ENCODE measurements at places on chromosomes 3 and 15.

DNA sequence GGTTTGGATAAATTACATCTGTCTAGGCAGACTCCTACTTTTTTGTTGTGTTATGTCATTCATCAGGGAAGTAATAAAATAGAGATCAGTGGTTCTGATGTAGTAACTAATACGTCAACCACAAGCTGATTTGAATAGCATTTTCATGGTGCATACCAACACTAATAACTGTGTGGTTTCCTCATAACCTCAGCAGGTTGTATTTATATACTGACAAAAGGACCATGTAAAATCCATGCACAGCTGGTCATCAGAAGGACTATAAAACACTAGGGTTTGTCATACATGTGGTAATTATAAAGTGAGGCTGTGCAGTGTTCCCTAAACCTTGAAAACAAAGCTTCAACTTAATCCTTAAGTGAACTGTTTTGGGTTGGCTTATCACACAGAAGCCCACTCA, 216.8 kb upstream of the RBMS3 start:
- peak; percentile 78 for DNase-seq

- DNase-seq = no peak
Measured at GRCh38 chr15:81229586-81229985, 32.9 kb downstream of the IL16 start.

DNA sequence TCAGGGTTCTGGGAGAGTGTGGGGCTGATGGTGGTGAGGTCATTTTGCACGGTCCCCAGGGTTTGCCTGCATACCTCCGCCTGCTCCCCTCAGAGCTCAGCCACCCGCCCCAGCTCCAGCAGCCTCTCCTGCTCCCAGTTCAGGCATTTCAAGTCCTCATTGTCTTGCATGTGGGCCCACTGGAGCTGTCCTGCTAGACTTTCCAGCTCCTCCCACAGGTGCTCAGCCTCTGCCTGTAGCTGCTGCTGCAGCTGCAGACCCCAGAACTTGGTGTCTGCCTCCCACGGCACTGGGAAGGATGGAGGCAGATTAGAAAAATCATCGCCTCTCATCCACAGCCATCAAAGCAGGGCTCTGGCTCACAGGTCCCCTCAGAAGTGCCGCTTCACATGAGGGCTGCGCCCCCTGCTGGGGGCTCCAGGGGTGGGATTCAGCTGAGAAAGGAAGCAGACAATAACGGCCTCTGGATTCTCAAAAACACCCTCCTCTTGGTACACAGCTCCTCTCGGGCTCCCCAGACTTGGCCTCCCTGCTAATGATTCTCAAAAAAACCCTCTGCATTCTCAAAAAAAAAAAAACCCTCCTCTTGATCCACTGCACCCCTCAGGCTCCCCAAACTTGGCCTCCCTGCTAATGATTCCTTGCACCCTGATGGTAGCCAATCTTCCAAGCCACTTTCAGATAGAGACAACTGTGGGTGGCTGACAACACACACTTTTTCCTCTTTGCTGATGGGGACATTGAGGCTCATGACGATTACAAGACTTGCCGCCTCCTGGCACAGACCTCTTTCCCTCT, 89.3 kb upstream of the C2CD4B start:
- peak; percentile 84 for DNase-seq

- DNase-seq = no peak
Measured at GRCh38 chr15:66679061-66679656, 22.9 kb upstream of the SMAD6 start.

GRCh38 chr3:120604784-120605183, 8.6 kb downstream of the NDUFB4 start:
- DNase-seq = no peak

DNA sequence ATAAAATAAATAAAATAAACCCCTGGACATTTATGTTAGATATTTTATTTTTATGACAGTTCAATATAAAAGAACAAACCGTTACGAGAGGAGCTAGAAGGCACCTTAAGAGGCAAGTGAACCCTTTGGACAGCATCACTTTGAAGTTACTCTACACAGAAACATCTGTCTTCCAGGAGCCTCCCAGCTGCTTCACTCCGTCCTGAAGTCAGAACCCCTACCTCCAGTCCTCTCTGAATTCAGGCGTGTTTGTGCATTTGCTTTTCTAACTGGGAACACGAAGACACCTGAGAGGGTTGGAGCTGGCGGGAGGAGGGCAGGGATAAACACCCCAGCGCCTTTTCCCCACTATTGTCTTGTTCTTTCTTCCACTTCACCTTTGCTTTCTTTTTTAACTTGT, 46.2 kb downstream of the CMTM7 start:
- DNase-seq = no peak

GRCh38 chr15:42490291-42490670, 660 bp downstream of the ZNF106 start:
- peak; percentile 11 for DNase-seq

DNA sequence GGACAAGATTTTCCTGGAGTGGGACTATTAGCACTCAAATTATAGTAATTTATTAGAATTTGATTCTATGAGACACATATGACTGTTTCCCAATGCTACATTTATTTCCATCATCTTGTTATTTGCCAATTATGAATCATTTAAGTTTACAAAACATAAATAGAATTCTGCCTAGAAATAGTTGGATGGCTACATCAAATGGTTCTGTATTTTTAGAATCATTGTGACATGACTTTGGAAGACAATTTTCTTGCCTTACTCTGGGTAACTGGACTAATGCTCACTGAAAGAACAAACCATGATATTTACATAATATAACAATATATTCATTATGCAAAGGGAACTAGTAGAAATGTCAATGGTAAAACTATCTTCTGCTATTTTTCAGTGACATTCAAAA, 173.5 kb downstream of the ZIC1 start:
- no peak for DNase-seq

DNA sequence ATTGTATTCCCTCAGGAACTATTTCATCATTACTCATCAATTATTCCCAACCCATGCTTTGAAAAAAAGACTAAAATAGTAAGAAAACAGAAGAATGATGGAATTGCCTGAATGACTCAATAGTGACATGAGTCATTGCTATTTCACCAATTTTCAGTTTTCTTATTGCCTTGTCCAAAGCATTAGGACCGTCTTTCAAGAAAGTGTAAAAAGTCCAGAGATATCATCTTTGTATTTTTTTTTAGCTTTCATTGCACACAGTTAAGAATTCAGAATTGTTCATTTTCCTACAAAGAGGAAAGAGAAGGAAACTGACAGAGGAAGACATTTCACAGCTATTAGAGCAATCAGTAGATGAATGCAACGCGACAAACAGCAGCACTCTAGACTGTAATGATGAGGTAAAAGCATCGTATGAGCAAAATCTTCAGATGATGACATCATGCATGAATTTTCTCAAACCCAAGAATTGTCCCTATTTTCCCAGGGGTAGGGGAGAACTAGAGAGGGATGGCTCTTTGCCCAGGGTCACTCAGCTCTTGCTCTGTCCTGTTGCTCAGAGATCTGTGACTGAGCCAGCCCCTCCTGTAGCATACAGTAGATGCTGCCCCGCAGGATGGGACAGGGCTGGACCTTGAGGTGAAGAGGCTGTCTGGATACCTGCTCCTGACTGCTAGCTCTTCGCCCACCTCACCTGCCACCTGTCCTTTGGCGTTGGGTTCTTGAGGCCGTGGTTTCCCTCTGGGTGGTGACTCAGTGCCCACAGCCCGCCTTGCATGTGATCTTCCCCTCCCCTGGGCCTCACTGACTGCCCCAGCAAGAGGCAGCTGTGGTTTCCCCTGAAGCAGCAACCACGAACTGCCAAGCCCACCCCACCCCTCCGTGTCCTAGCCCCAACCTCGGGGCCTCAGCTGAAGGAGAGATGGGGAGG, 84.8 kb downstream of the PPCDC start:
- DNase-seq = peak; percentile 45

DNA sequence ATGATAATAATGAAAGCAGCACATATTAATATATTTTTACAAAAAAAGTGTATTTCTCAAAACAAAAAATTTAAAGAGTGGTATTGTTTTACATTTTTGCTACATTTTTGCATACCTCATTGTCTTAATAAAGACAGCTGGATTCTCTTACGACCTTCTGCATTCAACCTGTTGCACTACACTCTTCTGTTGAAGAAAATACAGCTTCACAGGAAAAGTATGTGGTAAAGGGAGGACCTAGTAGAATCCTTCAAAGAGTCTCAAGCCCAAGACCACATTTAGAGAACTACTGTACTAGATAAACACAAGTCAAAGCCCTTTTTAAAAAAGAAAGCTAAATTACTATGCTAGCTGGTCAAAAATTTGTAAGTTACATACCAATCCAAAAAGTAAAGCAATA, 7.9 kb downstream of the ZNF280D start:
- no peak for DNase-seq

DNA sequence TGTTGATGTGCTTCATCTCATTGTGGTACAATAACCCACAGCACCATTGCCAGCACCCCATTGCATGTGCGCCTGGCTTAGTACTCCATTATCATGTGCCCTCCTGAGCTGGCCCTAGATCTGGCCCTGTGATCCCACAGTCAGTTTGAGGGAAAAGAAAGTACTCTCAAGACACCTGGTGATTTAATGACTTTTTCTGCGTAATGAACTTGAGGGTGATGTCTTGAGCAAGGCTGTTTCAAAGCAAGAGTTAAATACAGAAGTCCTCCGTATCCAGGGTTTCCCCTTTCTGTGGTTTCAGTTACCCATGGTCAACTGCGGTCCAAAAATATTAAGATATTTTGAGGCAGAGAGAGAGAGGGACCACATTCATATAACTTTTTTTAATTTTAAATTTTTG, 16.3 kb downstream of the C3orf20 start:
- no peak for DNase-seq

- DNase-seq = no peak
Measured at GRCh38 chr3:15667484-15667883, 65.9 kb downstream of the BTD start.

DNA sequence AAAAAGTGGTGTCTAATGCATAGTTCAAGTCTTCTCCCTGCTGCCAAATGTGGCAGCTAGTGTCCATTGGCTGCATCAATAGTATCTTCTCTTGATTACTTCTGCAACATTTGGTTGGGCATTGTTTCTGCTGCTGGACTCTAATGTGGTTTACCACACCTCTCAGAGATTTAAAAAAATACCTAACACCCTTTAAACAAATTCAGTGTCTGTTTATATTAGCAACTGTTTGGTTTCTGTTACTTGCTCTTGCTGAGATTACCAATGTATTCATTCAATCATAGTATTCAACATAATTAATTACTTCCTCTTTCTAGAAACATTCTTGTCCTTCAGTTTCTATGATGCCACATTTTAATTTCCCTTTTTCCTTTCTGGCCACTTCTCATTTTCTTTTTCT, 20.3 kb upstream of the NECTIN3 start:
- DNase-seq = no peak

DNA sequence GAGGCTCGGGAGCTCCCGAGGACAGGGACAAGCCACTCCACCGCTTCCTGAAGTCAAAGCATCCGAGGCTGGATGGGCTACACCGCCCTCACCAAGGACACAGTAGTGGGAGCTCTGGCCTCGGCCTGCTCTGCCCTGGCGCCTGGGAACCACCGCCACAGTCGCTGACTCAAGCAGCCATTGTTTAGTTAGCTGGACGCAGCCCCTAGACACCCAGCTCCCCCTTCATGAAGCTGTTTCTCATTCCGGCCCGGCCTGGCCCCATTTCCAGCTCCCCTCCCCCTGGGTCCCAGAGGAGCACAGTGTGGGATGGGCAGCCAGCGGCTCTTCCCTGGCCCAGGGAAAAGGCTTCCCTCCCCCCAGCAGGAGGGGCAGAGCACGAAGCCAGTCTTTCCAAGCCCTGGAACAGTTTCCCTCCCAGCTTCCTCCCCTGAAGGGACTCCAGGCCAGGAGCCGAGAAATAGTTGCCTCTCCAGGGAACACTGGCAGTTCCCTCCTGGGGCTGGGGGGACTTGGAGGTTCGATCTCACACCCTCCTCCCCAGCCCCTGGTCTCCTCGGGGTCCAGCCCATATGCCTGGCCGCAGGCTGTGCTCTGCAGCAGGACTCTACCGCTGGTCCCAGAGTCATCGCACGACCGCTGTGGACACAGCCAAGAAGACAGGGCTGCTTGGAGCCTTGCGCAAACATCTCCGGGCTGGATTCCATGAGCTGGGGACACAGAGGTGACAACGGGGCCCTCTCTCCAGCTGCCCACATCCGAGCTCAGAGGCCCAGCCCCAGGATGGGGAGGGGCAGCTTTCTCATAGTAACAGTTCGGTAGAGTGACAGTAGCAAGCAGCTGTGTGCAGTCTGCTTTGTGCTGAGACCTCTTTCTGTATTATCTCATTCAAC, 10.0 kb downstream of the PLXND1 start:
- no peak for DNase-seq

DNA sequence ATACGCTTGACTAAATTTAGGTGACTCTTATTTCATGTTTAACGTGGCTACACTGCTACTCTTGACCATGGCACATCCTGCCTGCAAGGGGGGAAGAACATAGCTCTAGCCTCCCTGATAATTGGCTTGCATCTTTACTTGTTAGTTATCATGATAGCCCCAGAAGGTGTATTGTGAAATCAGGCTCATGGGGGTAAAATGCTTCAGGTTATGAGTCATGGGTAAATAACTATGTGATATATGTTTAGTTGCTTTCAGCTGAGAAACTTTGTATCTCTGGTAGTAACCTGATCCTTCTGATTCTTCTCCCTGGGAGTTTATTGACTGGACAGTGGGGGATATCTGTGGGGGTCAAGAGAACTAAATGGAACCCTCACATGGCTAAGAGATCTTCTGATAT, 660.8 kb upstream of the UBE2E2 start:
- DNase-seq = no peak

GRCh38 chr15:97517737-97518136, 442.8 kb upstream of the ARRDC4 start:
- no peak for DNase-seq

DNA sequence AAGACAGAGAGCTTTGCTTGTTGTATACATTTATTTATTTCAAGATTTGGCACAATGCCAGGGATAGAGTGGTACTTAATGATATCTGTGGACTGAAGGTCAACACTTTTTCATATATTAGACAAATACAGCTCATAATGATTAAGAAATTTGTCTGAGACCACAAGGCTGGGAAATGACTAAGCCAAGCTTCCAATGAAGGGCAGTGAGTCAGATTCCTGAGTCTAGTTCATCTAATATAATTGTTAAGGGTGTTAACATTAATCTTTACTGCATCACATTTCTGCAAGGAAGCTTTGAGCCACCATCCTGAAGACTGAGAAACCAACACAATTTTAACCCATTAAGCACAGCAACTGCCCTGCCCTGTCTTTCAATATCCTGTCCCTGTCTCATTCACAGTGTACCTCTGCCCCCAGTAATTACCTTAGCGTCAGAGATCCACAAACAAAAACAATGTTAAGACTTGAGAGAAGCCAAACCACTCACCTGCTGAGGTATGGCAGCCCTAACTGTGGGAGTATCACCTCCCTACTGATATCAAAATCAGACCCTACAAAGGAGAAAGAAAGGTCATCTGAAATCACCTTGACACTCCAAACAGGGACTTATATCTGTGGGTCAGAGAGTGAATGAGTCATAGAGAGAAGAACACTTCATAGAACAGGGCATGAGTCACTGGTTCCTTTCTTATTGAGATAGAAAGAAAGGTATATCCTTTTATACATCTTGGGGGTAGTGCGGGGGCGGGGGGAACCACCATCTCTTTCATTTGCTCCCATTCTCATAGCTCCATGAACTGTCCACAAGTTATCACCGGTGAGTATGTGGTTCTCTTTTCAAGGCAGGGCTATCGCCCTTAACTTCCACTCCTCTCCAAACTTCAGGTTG, 74.7 kb downstream of the MAGI1 start:
- DNase-seq = peak; percentile 60
